WTC11 (cell line): ENCODE measurements at places on chromosomes 6 and 20. TPM values are rescaled to one million over a fixed set of nuclear protein-coding genes. Genes with fewer than 3 reads are reported as not detected.

GRCh38 chr6:97175806-97176205 is 107.2 kb downstream of the MMS22L start:
- H3K4me3 ChIP-seq, result no peak overlapping the region
- H3K4me1 ChIP-seq, result no peaks in the 10 kb centered on the region
- no peaks in the 10 kb centered on the region for H3K27me3 ChIP-seq
- no peak for DNase-seq
- peaks cover 17% of the 10 kb centered on the region for H3K36me3 ChIP-seq

KIAA1755 gene
- 0.16 to 0.50 TPM (median 0.27 TPM) in 3 replicates for total RNA-seq

- H3K36me3 ChIP-seq, result peaks cover 3% of the 10 kb centered on the region; the same call in 1 of the 2 replicates
- no peak for DNase-seq
- H3K4me1 ChIP-seq, result peaks cover 36% of the 10 kb centered on the region
- H3K27ac ChIP-seq, result peak overlapping the region; percentile 84
Measured at GRCh38 chr6:20197251-20197650, 15.0 kb downstream of the MBOAT1 start.

FAM83D gene
- 57.7 to 66.9 TPM (median 58.3 TPM) in 3 replicates for total RNA-seq

DNA sequence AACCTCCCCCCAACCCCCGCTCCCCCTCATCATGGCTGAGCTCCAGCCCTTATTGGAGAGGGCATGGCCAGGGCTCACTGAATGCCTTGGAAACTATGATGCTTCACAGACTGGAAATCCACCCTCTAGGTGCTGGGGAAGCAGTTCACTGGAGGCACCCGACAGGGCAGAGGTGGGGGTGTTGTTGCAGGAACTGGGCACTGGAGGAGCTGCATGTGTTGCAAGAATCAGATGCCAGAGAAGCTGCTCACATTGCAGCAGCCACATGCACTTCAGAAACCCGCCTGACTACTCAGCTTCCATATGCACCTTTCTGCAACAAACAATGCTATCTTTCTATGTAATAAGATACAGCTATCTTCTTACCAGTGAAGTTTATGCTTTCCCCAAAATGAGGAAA is 7.9 kb upstream of the TBPL1 start:
- H3K27ac ChIP-seq, result no peak overlapping the region
- DNase-seq, result peak; percentile 18
- 0 out of 2 replicates have a peak, but pooled peaks cover 3% of the 10 kb centered on the region for H3K4me1 ChIP-seq
- H3K36me3 ChIP-seq, result no peaks in the 10 kb centered on the region
- no peak overlapping the region for H3K4me3 ChIP-seq

- H3K4me3 ChIP-seq, result no peak overlapping the region
- no peaks in the 10 kb centered on the region for H3K36me3 ChIP-seq
- peaks cover 17% of the 10 kb centered on the region for H3K4me1 ChIP-seq
- H3K27ac ChIP-seq, result no peak overlapping the region
Measured at GRCh38 chr6:157278171-157278570, 45.1 kb downstream of the TMEM242 start.

- no peaks in the 10 kb centered on the region for H3K36me3 ChIP-seq
- H3K27ac ChIP-seq, result no peak overlapping the region
- no peaks in the 10 kb centered on the region for H3K27me3 ChIP-seq
- DNase-seq, result no peak
- H3K4me3 ChIP-seq, result no peak overlapping the region
Measured at GRCh38 chr6:152310371-152310954, 326.7 kb downstream of the SYNE1 start.

DNA sequence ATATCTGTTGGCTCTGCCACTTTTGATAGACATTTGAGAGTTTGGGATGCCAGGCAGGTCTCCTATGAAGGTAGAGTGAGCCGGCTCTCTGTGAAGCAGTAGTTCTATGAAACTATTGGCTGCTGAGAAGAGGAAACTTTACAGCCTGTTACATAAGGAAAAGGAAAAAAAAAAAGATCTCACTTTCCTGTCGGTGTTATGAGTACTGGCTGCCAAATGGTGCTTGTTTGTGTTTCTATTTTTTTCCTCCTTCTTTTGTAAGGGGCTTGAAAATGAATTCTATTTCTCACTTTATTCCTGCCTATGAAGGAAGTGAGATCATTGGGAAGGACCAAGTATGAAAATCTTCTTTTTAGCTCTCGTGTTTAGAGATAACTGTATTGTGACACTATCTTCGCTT is 73.1 kb upstream of the CLDN20 start:
- no peak overlapping the region for H3K4me3 ChIP-seq
- H3K4me1 ChIP-seq, result peaks cover 27% of the 10 kb centered on the region

DNA sequence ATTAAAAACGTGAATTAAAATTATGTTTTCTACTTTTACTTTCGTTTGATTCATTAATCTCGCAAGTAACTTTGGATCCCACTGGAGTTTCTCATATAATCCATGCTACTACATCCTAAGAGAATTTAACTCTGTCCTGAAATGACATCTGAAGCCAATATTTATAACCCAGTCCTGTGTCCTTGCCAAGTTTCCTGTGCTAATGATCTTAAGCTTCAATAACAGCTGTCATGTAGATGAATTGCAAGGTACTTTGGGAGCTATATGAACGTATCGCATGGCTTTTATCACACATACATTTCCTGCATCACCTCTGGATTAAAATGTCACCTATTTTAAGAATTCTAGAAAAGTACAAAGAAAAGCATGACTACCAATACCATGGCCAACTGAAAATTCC is 833.8 kb upstream of the CITED2 start:
- peaks cover 3% of the 10 kb centered on the region; the same call in 1 of the 2 replicates for H3K36me3 ChIP-seq
- H3K4me3 ChIP-seq, result no peak overlapping the region
- DNase-seq, result no peak
- H3K27me3 ChIP-seq, result no peaks in the 10 kb centered on the region

GRCh38 chr6:1607516-1608221 is 2.0 kb upstream of the FOXC1 start:
- peaks cover 45% of the 10 kb centered on the region for H3K4me1 ChIP-seq
- H3K36me3 ChIP-seq, result no peaks in the 10 kb centered on the region

LAMA2 gene
- 5.6 to 6.6 TPM (median 6.4 TPM) in 3 replicates for total RNA-seq

BCAS4 gene
- total RNA-seq, result 25.8 to 31.0 TPM (median 29.8 TPM) in 3 replicates

DNA sequence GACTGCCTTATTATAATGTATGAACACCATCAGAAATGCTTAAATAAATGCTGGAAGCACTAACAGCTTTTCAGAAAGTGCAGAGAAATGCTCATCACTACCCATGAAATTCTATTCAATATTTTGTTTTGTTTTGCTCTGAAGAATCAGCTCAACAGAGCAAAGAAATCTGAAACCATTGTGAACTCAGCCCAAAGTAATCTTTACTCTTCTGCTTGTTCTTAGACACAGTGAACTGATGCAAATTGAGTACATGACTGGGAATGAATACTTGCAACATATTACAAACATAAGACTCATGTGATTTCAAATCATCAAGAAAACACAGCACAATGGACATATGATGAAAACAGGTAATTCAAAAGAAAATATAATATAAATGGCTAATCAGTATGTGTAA is 404.6 kb upstream of the OPRM1 start:
- no peaks in the 10 kb centered on the region for H3K36me3 ChIP-seq
- no peak for DNase-seq
- H3K27ac ChIP-seq, result no peak overlapping the region
